ENCODE measurements at places on chromosomes 3 and 15.

GRCh38 chr3:57226176-57226575 is 1.4 kb upstream of the APPL1 start:
- no peak for DNase-seq

DNA sequence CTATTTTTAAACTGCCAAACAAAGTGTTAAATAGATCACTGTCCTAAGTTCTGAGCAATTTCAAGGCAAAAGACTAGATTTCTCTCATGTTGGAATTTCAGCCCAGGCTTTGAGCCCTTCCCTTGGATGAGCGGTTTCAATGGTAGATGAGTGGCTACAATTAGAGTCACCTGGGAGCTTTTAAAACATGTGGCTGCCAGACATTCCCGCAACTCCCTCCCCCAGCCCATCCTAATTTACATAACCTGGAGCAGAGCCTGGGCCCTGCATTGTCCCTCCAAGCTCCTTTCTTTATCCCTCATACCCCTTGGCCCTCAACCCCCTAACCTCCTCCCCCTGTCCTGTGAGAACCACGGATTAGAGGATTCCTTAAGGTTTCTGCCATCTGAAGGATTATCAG is 357.5 kb upstream of the UMPS start:
- no peak for DNase-seq

GRCh38 chr15:77892335-77892734 is 185.2 kb downstream of the TBC1D2B start:
- no peak for DNase-seq

GRCh38 chr15:57111002-57111401 is 192.6 kb downstream of the TCF12 start:
- DNase-seq, result no peak

GRCh38 chr15:27790270-27790669 is 308.8 kb downstream of the OCA2 start:
- DNase-seq, result no peak

DNA sequence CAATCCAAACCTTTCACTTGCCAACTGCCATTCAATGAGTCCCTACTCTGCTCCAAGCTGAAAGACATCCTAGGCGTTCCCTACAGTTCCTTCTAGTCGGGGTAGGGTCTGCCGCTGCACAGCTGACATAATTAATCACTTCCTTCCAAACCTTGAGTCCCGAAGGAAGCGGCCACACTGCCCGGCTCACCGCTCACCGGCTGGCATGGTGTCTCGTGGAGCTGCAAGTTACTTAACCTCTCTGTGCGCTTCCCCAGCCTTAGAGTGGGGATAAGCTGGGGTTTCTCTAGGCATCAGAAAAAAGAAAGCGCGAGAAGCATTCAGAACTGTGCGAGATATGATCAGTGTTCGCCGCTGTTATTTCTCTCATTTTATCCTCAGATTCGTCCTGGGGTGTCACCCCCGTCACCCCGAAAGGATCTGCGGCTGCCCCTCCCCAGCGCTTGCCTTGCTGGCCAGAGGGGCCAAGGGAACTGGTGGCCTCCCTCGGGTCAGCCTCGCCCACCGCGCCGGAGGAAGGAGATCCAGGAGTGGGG is 748 bp downstream of the MRPS25 start:
- peak; percentile 41 for DNase-seq

DNA sequence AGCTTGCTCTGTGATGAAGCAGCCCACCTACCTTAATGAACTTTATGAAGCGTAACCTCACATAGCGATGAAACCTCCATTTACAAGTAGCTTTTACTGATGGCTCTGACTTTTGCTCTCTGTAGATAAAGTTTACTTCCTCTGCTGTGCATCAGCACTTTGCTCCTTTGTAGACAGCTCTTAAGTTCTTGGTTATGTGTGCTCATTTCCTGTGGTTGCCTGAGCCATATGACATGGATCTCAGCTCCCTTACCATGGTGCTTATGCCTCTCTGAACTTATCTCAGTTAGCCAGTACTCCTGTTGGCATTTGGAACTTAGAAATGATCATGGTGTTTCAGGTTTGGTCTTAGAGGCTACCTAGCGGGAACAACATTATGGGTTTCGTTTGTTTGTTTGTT is 7.8 kb downstream of the MFSD1 start:
- DNase-seq, result no peak

GRCh38 chr3:188594139-188594538 is 440.2 kb downstream of the LPP start:
- DNase-seq, result no peak

GRCh38 chr15:55676507-55676906 is 66.4 kb downstream of the PRTG start:
- DNase-seq, result no peak

GRCh38 chr15:39819533-39819932 is 36.9 kb upstream of the FSIP1 start:
- DNase-seq, result no peak

DNA sequence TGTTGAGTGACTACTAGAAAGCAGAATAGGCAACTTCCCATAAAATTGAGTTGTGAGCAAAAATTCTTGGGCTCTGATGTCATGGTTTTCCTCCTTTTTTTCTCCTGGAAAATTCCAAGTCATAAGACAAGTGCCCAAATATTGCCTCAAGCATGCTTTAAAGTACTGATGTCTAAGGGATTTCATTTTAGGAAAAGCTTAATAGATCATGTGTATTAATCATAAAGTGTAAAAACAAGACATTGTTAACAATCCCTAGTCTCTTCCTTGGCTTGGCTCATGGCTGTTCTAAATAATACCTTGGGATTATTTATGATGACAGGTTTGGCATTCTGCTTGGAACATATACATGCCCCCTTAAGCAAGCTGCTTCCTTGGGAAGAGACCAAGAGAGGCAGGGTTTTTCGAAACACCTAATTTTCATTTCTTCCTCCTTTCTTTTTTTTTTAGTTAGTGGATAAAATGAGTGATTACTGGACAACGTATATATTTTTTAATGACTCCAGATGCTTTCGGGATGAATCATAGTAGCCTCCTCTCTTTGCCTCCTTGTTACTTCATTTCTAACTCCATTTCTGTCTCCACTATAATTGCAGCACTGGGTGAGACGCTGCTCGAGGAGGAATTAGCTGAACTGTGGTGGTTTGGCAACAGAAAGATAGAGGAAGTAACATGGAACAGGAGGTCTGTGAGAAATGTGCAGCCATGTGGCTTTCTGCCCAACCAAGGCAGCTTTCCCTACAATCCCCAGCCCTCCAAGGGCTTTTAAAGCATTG is 104.9 kb downstream of the TPRG1 start:
- no peak for DNase-seq

GRCh38 chr3:157154563-157155330 is 5.2 kb downstream of the CCNL1 start:
- peak; percentile 16 for DNase-seq

DNA sequence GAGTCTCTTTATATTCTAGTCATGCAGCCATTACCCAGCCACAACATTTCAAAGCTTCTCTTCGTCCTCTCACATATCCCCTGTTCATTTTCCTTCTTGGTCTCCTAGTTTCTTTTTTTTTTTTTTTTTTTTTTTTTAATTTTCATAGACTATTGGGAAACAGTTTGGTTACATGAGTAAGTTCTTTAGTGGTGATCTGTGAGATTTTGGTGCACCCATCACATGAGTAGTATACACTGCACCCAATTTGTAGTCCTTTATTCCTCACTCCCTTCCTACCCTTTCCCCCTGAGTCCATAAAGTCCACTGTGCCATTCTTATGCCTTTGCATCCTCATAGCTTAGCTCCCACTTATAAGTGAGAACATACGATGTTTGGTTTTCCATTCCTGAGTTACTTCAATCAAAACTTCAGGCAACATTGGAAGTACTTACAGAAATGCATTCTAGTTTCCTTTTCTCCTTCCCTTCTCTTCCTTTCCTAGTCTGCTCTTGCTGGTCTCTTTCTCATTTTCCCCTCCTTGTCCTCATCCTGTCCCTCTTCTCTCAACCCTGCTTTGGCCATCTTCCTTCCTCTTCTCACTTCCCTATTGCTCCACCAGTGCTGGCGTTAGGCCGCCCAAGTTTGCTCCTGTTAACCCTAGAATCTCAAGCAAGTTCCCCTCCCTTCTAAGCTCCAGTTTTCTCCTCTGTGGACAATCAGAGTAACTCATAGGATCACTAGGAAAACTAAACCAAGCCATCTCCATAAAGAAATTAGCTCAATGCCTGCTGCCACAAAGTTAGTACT is 4.8 kb downstream of the ATP8B4 start:
- no peak for DNase-seq

GRCh38 chr15:94164971-94165370 is 66.4 kb upstream of the MCTP2 start:
- no peak for DNase-seq

GRCh38 chr3:156378871-156379270 is 176.0 kb downstream of the SSR3 start:
- no peak for DNase-seq

DNA sequence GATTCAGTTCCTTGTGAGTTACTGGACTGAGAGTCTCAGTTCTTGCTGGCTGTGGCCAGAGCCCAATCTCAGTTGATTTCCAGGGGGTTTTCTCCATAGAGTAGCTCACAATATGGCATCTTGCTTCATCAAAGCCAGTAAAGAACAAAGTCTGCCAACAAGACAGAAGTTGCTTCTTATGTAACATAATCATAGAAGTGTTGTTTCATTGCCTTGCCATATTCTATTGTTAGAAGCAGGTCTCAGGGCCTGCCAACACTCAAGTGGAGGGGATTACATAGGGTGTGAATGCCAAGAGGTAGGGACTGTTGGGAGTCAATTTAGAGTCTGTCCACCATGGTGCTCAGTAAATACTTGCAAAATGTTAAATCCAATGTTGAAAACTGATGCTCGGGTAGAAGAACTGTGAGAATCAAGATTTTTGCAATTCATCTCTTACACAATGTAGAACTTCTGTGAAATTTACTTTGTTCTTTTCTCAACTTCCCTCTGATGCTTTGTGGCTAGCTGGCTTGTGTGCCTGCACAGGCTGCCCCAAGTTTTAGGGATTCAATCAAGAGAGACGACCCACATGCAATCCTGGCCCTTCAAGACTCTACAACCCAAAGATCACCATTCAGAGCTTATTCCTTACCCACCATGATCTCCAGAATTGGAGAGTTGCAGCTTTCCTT is 13.3 kb upstream of the PXYLP1 start:
- DNase-seq, result no peak

- DNase-seq, result no peak
Observed at GRCh38 chr15:81317642-81318017, 6.3 kb downstream of the STARD5 start.

GRCh38 chr3:112474796-112475195 is 24.5 kb downstream of the BTLA start:
- no peak for DNase-seq

- no peak for DNase-seq
Observed at GRCh38 chr15:28876845-28877185, 9.0 kb upstream of the APBA2 start.

DNA sequence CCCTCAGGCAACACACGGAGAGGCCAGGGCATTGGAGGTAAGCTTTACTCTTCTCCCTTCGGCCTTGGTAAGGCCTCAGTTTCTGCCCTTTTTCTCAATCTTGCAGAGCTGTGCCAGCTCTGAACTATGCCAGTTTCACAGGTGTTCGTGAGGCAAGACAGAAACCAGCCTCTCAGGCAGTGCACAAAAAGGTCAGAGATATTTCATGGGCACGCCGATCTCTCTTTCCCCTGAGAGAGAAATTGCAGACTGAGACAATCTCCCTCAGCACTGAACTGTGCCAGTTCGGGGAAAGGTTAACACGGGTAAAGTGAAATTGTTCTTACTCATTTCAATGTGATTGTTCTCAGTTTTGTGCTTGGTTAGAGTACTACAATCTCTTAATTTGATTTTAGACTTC is 88.5 kb downstream of the GMNC start:
- DNase-seq, result no peak

DNA sequence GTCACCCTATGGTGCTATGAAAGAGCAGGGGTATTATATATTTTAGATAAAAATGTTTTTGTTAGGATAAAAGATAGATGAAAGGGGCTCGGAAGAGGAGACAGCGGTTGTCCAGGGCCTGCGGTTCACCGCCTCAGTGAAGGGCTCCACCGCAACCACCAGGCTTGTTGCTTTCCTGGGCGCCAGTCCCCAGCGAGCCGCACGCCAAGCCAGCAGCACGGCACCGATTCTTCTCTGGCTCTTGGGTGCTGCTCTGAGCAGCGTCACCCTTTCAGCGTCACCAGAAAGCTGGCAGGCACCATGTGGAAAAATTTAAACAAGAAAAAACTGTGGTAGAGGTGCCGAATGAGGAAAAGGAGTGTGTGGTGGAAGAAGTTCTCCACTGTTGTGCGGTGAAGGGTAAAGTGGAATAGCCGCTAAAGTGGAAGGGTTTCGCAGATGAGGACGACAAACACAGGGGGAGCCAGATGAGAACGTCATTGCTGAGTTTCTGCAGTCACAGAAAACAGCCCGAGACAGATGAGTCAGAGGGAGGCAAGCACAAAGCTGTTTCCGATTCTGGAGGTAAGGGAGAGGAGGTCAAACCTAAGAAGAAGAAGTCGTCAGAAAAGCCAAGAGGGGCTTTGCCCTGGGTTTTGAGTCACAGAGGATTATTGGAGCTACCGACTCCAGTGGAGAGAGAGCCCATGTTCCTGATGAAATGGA is 569.2 kb downstream of the ZBBX start:
- DNase-seq, result no peak

DNA sequence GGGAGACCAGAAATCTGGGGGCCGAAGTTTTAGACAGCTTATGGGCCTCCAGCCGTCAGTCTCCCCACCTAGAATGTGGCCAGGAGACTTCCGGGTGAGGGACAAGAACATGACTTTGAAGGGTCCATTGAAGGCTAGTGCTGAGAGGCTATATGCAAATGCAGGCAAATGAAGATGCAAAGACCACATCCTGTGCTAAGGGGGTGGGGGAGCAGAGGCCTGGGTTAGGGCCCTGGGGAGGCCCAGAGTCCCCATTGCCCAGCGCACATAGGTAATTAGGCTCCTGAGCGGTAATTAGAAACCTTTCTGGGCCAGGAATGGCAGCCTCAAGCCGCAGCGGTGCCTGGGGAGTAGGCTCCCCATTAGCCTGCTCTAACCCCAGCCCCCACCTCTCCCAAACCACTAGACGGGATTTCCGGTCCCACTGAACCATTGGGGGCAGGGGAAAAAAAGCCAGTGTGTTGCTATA is 6.8 kb downstream of the CSK start:
- no peak for DNase-seq

Measured in lung microvascular endothelial cell (primary cell).